ENCODE measurements at places on chromosomes 6 and 20.

GRCh38 chr6:80466981-80467380 lies 360.5 kb downstream of the BCKDHB start:
- no peak for DNase-seq

DNA sequence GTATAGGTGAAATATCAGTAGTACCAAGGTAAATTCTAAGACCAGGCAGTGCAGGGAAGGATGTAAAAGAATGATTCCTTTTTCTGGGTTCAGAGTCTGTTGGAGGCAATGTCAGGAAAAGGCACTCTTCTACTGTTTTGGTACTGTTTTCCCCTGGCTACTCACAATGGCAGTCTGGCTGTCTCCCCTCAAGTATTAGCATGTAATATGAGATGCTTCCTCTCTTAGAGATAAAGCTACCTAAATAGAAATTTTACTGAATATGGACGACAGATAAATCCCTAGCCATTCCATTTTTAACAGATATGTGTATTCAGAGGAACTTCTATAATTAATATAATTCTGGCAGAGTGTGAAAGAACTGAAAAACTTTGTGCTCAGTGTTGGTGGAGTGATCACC lies 3.5 kb downstream of the RNF8 start:
- no peak for DNase-seq

GRCh38 chr6:125974214-125974866 lies 12.0 kb upstream of the TRMT11 start:
- no peak for DNase-seq

GRCh38 chr20:58233393-58233792 lies 4.9 kb upstream of the ANKRD60 start:
- no peak for DNase-seq

DNA sequence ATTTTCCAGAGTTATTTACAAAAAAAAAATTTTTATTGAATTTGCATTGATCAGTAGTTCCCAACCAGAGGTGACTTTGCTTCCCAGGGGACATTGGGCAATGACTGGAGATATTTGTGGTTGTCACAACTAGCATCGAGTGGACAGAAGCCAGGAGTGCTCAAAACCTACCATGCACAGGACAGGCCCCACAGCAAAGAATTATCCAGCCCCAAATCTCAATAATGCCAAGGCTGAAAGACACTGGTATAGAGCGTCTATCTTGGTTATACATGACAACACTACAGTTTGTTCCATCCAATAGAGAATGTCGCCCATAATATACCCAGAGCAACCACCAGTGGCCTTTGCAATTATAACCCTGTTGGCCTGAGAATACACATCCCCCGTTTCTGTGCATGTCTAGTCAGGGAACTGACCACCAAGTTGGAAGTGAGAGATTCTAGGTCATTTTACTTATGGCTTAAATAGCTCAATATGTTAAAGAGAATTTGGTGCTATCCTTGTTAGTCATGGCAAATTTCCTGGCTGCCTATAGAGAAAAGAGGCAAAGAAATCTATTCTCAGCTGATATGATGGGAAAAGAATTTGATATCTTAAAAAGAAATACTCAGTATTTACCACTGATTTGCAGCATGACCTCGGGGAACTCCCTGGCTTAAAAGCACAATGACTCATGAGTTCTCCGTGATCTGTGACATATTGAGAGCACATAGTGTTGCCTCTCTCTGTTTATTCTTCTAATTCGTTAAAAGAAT lies 76.0 kb upstream of the ADTRP start:
- DNase-seq: no peak

GRCh38 chr20:31496761-31497295 lies 17.4 kb upstream of the HM13 start:
- DNase-seq: no peak

DNA sequence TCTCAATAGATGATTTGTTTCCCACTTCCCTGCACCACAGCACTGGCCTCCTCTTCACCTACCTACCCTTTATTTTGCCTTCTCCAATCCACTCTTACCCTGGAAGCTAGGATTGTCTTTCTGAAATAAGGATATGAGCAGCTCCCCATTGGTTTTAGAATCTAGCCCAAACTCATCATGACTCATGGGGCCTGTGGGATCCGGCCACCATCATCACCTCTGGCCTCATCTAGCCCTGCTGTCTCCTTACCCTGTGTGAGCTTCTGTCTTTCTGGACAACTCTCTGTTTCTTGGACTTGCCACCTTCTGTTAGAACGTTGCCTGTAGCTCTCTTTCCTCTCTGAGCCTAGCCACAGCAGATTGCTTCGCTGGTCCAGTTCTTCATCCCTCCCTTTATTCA lies 277.1 kb downstream of the PAX1 start:
- no peak for DNase-seq

- DNase-seq: no peak
Measured at GRCh38 chr6:163262080-163262479, 152.4 kb upstream of the QKI start.

- no peak for DNase-seq
Measured at GRCh38 chr6:110537208-110538123, 61.1 kb upstream of the SLC22A16 start.

DNA sequence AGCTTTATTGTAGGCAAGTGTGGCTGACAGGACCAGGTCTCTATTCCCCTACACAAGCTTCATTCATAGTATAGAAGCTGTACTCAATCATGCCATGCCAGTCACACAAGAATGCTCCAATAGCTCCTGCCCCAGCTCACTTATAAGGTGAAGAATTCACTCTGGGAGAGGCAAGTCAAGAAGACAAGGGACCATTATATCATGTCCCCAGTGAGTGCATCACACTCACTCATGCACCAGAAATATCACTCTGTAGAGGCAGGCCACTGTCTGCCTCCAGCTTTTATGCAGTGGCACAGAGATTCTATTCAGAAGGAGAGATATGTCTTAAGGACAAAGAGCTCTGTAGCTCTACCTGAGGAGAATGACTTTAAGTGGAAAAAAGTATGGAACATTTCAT lies 263.2 kb downstream of the GJA1 start:
- no peak for DNase-seq

GRCh38 chr20:51132279-51132678 lies 109.4 kb upstream of the KCNG1 start:
- no peak for DNase-seq

DNA sequence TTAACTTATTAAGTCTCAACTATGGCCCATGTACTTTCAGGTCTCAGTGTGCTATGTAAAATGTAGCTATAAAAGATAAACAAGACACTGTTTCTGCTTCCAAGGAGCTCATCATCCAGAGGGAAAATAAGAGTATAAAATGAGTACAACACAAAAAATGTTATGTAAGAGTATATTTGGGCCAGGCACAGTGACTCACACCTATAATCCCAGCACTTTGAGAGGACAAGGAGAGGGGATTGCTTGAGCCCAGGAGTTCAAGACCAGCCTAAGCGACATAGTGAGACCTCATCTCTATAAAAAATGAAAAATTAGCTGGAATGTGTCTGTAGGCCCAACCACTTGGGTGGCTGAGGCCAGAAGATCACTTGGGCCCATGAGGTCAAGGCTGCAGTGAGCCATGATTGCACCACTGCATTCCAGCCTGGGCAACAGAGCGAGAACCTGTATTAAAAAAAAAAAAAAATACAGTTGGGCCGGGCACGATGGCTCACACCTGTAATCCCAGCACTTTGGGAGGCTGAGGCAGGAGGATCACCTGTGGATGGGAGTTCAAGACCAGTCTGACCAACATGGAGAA lies 124.0 kb downstream of the EDN1 start:
- no peak for DNase-seq
